ENCODE measurements at places on chromosomes 4 and X. TPM values are rescaled to one million over a fixed set of nuclear protein-coding genes. Genes with fewer than 3 reads are reported as not detected.

GRCh38 chrX:2540426-2540947, 39.7 kb upstream of the DHRSX start:
- no peak for ATAC-seq

Gene F8A2
- total RNA-seq: not detected

DNA sequence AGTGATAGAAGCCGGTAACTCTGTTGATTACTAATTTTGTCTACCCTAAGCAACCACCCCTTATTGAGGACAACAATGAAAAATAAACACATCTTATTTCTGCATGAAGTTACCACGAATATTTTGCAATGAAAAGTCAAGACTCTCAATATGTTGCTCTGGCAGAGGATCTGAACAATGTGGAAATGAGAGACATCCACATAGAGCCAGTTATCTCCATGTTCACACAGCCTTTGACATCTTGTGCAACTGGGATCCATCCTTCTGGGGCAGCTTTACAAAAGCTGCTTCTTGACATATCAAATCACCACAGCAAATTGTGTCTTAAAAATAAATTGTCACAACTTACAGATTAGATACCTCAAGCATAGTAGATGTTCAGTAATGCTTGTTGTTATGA, 10.2 kb downstream of the EDNRA start:
- ATAC-seq: no peak

GRCh38 chr4:1466034-1466862, 60.0 kb upstream of the NKX1-1 start:
- ATAC-seq: no peak

DNA sequence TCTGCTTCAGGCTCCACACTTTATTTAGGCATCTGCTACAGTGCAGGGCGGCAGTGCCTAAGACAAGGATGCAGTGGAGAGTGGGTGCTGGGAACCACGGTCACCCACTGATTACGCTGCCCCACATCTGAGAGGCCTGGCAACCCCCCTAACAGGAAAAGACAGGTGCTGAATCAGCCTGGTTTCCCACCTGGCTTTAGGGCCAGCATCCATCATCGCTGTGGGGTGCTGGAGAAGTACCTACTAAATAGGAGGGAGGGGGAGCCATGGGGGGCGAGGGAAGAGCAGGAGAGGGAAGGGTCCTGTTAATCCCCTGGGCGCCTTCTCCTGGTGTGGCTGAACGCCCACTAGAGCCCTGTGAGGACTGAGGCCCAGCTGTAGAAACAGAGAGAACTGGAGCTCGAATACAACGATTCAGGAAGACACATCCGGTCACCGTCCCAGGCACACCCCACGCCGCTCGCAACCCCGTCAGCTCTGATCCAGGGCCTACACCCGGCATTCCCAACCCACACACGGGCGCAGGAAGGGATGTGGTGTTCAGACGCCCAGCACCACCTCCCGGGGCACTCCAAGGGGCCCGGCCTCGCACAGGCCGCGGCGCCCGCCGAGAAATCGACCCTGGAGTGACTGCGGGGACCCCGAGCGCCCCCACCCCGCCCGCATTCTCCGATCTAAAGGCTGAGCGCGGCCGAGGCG, 554 bp downstream of the DCTD start:
- peak; percentile 21 for ATAC-seq

GRCh38 chrX:13876652-13877051, 59.8 kb upstream of the GPM6B start:
- no peak for ATAC-seq

- no peak for ATAC-seq
These were observed 99.8 kb downstream of the ARSF start for GRCh38 chrX:3141031-3141430.

GRCh38 chr4:182671231-182671630, 246.0 kb downstream of the DCTD start:
- ATAC-seq: no peak

- no peak for ATAC-seq
These were observed 73.6 kb downstream of the DHRSX start for GRCh38 chrX:2427147-2427546.

DNA sequence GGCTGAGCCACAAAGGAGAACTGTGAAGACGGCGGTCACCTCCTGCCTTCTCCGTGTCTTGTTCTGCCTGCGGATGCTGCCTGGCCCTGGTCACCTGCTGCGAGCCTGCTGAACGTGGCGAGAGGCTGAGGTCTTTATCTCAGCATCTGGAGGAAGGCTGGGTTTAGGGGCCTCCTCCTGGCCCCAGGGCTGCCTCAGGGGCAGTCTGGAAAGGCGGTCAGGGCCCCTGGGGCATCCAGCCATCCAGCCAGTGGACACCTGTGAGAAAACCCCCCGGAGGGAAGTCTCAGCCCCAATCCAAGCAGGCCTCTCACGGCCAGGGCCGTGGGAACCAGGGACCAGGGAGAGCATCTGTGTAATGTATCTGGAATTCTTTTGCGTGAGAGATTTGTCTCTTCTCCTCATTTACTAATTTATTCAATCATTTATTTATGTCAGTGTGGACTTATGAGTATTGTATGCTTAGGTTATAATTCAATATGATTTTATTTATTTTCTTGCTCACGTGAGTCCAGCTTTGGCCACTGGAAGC, 11.3 kb downstream of the PDE6B start:
- ATAC-seq: no peak

Gene IGFBP7
- not detected for total RNA-seq

Gene MAGEA1
- total RNA-seq: not detected

- no peak for ATAC-seq
These were observed 348.2 kb downstream of the KCTD8 start for GRCh38 chr4:44100456-44100855.

Gene CENPVL1
- not detected for total RNA-seq

GRCh38 chr4:162497564-162498167, 333.9 kb upstream of the FSTL5 start:
- peak; percentile 42 for ATAC-seq

DNA sequence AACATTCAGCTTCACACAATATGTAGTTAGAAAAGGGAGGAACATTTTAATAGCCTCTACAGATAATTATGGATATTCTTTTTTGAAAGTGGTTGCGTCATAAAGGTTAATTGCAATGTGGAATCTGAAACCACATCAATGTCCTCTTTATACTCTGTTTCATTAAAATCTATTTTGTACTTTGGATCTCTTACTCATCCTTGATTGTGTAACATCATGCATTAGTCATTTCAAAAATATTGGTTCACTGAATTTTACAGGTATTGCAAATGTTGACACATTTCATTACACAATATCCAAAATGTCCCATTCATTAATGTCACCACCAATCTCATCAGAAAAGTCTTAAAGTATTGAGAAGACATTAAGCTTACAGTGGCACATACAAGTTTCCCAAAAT, 62.7 kb upstream of the USP9X start:
- ATAC-seq: no peak

DNA sequence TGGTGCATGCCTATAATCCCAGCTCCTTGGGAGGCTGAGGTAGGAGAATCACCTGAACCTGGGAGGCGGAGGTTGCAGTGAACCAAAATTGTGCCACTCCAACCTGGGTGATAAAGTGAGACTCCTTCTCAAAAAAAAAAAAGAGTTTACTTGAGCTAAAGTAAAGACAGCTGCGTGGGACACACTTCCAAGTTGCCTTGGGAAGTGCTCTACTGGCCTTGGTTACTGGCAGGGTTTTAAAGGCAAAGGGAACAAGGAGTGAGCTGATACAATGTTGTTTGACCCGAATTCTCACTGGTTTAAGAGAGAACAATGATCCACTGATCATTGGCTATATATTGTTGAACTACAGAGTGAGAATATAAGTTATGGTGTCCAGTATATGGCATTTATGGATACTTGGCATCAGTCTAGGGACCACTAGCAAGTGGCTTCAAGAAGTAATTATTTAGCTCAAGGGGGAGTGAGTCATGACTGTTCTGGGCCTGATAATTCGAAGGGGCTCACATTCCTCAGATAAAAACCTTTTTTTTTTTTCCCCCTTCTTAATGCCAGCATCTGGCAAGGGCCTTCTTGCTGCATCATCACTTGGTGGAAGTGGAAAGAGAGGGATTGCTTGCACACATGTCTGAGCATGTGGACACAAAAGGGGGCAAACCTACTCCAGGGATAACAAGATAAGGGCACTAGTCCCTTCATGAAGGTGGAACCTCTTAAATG, 32.3 kb downstream of the GRK4 start:
- no peak for ATAC-seq

Gene TLR8
- not detected for total RNA-seq

Gene RTL3
- total RNA-seq: not detected

Gene SPATA18
- 0.19 TPM for total RNA-seq

DNA sequence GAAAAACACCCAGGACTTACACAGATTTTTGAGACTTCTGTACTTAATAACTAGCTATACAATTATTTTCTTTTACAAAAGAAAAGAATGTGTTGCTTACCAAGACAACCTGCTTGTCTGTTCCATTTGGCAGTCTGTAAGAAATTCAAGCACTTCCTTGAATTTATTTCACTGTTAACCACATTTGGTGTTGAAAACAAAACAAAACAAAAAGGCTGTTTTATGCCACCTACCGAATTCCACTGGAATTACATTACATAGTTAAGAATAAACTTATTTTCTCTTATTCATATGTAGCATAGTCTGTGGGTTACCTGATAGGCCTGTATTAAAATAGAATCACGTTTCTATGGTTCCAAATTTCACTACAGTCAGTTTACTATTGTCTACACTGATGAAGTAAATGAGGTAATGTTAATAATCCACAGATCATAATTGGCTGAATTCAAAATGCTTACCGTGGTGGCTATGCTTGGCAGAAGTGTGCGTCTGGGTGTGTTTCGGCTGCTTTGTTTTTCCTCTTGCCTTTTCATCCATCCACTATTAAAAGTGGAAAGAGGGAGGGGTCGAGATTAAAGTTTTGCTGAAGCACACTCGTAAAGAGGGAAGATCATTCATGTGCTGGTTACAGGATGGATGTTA, at the start of gene TLR1:
Gene TLR1, minus strand, starts transcription at position 138 of the 642 bp plus-strand sequence. CDS start 5,960 bp downstream, outside the sequence.
- peak; percentile 48 for ATAC-seq

Gene PAGE1
- total RNA-seq: not detected

Gene PF4V1
- total RNA-seq: not detected

DNA sequence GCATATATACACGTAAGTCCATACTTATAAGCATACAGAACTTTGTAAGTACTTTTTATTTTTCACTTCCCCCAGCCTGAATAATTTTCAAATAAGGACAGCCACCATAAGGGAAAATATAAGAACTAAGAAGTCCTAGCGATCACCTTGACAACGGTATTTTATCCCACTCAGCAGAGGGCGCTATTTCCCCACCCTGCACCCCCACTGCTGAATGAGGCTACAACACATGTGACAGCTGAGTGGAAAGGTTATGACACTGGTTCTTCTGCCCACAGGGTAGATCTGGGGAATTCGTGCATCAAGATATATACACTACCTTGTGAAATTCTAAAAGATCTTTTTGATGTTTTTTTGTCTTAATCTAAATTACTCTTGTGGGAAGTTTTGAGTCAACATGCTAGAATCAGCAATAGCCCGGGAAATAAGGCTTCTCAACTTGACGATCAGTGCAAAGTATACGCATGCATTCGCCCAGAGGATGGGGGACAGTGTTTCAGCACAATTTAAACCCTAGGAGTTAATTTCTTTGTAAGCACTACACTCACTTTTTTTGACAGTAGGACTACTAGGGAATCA, 151.5 kb downstream of the CORIN start:
- ATAC-seq: peak; percentile 93

GRCh38 chrX:19177721-19178120, 55.5 kb upstream of the ADGRG2 start:
- no peak for ATAC-seq

GRCh38 chr4:26874110-26874509, 13.5 kb downstream of the STIM2 start:
- ATAC-seq: no peak

DNA sequence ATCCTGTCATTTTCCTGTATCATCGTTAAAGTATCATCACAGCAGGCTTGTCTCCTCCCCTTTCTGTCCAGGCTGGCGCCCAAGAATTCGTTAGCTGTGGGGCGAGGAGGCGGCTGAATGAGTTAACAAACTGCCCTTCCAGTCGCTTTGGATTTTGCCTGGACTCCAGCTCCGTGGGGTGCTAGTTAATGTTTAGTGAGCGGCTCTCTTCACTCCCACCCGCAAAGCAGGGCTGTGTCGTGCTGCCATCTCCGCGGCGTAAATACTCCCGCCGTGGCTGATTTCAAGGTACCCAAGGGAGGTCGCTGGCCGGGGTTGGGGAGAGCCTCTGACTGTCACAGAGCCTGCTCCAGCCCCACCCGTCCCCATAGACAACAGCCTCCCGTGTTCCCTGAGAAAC, 44.9 kb upstream of the SPRY1 start:
- ATAC-seq: no peak

Gene PNMA5
- 0.17 TPM for total RNA-seq

GRCh38 chr4:159146488-159146887, 43.6 kb downstream of the RAPGEF2 start:
- ATAC-seq: no peak

- ATAC-seq: no peak
These were observed 206.7 kb upstream of the SLIT2 start for GRCh38 chr4:20044966-20045365.

DNA sequence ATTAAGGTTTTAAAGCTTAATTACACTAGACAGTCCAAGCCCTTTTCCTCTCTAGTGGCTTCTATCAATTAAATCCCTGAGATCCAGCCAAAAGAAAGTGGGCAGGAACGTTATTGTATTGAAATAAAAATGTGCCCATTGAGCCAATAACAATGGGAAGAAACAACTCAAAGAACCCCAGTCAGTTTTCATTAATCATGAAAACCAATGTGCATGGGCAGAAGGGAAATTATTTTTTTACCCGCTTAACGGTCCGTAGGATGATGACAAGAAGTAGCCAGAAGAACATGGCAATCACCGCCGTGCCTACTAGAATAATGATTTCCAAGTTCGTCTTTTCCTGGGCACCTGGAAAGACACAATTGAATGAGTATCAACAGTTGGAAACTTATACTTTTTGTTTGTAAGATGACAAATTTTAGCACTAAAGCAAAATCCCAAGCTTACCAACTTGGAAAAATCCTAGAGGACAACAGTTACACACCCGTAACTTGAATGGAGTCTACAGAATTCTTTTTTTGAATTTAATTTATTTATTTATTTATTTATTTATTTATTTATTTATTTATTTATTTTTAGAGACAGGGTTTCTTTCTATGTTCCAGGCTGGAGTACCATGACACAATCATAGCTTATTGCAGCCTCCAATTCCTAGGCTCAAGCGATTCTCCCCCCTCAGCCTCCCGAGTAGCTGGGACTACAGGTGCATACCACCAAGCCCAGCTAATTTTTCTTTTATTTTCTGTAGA, 26.8 kb downstream of the KDR start:
- no peak for ATAC-seq

Gene SSX1
- total RNA-seq: not detected

- no peak for ATAC-seq
These were observed 6.0 kb downstream of the GRSF1 start for GRCh38 chr4:70833675-70834074.

GRCh38 chr4:86972997-86973396, 38.2 kb downstream of the AFF1 start:
- no peak for ATAC-seq

- no peak for ATAC-seq
These were observed 28.9 kb upstream of the WDFY3 start for GRCh38 chr4:84995386-84995785.

GRCh38 chr4:67103001-67103747, 442.1 kb downstream of the CENPC start:
- no peak for ATAC-seq
